Neuronal stem cell (in vitro differentiated cells): ENCODE measurements at places on chromosomes 12 and 14.

GRCh38 chr12:120132054-120132836 is 15.7 kb upstream of the RAB35 start:
- no peak overlapping the region for H3K27ac ChIP-seq
- H3K36me3 ChIP-seq, result peaks cover 73% of the 10 kb centered on the region
- no peaks in the 10 kb centered on the region for H3K4me1 ChIP-seq

- DNase-seq, result no peak
- H3K4me1 ChIP-seq, result peaks cover under 1% of the 10 kb centered on the region
- H3K27me3 ChIP-seq, result peaks cover 12% of the 10 kb centered on the region
- H3K27ac ChIP-seq, result no peak overlapping the region
Measured at GRCh38 chr12:121138284-121138683, 5.6 kb downstream of the P2RX7 start.

GRCh38 chr12:44835641-44836379 is 40.3 kb downstream of the NELL2 start:
- no peaks in the 10 kb centered on the region for H3K36me3 ChIP-seq
- DNase-seq, result no peak
- no peak overlapping the region for H3K4me3 ChIP-seq
- H3K27me3 ChIP-seq, result no peaks in the 10 kb centered on the region
- no peak overlapping the region for H3K27ac ChIP-seq
- H3K4me1 ChIP-seq, result no peaks in the 10 kb centered on the region

- H3K27ac ChIP-seq, result no peak overlapping the region
- no peaks in the 10 kb centered on the region for H3K36me3 ChIP-seq
- no peaks in the 10 kb centered on the region for H3K27me3 ChIP-seq
- no peak overlapping the region for H3K4me3 ChIP-seq
- no peak for DNase-seq
Measured at GRCh38 chr12:55060470-55060869, 40.7 kb downstream of the NEUROD4 start.

GRCh38 chr12:41473441-41473840 is 285.3 kb downstream of the PDZRN4 start:
- no peak overlapping the region for H3K4me3 ChIP-seq
- no peaks in the 10 kb centered on the region for H3K4me1 ChIP-seq
- H3K36me3 ChIP-seq, result no peaks in the 10 kb centered on the region

DNA sequence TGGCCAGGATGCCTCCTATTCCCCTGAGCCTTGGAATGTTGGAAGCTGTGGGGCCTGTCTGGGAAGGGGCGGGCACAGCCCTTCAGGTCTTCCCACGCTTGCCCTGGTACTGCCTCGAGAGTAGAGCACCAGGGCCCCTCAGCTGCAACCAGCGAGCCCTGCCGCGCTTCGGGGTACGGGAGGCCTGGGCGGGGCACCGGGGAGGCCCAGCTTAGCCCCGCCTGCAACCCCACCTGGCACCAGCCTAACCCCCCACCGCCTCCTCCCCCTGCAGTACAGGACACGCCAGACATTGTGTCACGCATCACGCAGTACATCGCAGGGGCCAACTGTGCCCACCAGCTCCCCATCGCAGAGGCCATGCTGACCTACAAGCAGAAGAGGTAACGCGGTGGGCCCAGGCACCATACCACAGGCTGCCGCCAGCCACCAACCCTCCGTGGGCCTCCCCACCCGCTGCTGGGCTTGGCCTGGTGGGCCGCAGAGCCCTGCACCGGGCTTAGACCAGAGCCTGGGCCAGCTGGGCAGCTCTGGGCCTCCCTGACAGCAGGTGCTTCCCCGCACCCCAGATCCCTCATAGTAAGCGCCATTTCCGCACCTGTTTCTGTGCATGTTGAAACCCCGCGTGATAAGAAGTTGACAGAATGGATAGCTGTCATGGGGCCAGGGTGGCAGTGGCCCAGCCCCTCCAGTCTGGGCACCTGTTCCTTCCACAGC is 13.6 kb upstream of the TEX22 start:
- H3K27ac ChIP-seq, result no peak overlapping the region
- peaks cover 67% of the 10 kb centered on the region for H3K36me3 ChIP-seq
- no peaks in the 10 kb centered on the region for H3K27me3 ChIP-seq

DNA sequence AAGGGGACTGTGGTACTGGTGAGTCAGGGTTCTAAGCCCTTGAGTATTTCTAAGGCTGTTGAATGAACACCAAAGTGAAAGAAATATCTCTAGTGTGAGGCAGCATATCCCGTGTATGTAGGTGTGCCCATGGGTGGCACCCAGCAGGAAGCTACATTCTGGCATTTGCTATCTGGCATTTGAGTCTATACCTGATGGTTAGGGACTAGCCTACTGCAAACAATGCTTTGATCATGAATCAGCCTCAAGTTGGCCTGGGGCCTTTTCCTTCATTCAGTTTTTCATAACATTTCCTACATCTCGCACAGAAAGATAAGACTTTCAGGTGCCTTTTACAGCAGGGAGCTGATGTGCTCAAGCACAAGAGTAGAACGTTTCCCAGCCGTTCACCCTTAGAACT is 85.7 kb upstream of the E2F7 start:
- no peak for DNase-seq
- no peak overlapping the region for H3K27ac ChIP-seq
- H3K36me3 ChIP-seq, result no peaks in the 10 kb centered on the region

DNA sequence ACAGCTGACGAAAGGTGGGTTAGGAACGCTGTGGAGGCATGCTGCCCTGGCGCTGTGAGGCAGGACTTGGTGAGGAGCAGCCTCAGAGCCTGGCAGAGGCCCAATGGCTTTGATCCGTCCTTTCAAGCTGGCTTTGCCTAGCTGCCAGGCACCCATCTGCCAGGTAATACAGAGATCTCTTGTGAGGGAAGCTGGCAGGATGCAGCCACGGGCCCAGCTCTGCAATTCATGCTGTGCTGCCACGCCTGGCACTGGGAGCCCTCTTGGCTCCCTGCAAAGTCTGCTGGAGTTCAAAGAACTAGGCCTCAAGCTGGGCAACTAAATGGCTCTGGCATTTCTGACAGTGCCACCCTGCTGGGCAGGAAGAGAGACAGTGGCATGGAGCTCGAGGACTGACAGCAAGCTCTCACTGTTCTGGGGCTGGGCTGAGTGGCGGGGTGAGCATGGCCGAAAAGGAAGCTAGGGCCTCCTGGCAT is 18.7 kb downstream of the IQSEC3 start:
- H3K4me1 ChIP-seq, result no peaks in the 10 kb centered on the region
- no peaks in the 10 kb centered on the region for H3K36me3 ChIP-seq
- no peak for DNase-seq
- no peak overlapping the region for H3K4me3 ChIP-seq
- peaks cover 5% of the 10 kb centered on the region for H3K27me3 ChIP-seq

GRCh38 chr12:97167598-97167997 is 260.5 kb downstream of the NEDD1 start:
- H3K4me1 ChIP-seq, result no peaks in the 10 kb centered on the region
- DNase-seq, result no peak
- no peaks in the 10 kb centered on the region for H3K36me3 ChIP-seq
- no peaks in the 10 kb centered on the region for H3K27me3 ChIP-seq
- no peak overlapping the region for H3K27ac ChIP-seq
- H3K4me3 ChIP-seq, result no peak overlapping the region

DNA sequence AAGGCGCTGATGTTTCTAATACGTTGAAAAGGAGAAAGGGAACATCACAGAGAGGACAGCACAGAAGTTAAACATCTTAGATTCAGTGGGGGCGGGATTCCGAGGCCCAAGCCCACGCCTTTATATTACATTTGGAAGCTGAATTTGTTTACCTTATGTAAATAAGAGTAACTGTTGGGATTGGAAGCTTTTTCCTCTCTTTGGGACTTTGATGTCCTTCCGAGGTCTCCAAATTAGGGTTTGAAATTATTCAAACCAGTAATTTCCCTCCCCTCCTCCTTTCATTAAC is 6.4 kb downstream of the FOXA1 start:
- H3K4me3 ChIP-seq, result peak overlapping the region; percentile 33
- peaks cover 15% of the 10 kb centered on the region for H3K4me1 ChIP-seq
- H3K36me3 ChIP-seq, result no peaks in the 10 kb centered on the region
- peaks cover 98% of the 10 kb centered on the region for H3K27me3 ChIP-seq
- H3K27ac ChIP-seq, result no peak overlapping the region
- DNase-seq, result no peak

DNA sequence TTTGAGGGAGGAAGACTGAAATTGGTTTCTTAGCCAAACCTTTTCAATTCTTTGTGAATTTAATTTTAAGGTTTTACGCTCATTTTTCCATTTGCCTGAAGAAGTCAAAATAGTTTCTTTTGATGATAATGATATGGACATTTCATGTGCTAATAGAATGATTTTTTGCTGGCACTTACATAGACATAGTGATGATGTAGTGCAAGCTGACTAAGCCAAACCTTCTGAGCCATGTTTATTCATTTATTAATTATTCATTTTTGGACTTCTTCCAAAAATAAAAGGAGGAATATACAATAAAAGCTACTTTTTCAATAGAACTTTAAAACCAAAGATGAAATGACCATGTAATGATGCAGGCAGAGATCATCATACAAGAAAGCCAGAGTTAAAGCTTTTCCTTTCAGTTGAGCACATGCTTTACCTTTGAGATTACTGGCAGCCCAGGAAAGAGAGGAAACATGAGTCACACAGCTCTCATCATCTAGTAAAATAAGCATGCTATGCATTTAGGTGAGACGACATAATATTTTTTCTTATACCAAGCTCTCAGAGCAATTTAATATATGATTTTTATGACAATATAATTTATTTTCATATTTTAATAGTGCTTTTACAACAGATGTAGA is 24.8 kb downstream of the KCNA1 start:
- H3K27ac ChIP-seq, result no peak overlapping the region
- no peak for DNase-seq
- H3K36me3 ChIP-seq, result no peaks in the 10 kb centered on the region
- no peaks in the 10 kb centered on the region for H3K4me1 ChIP-seq
- no peaks in the 10 kb centered on the region for H3K27me3 ChIP-seq

DNA sequence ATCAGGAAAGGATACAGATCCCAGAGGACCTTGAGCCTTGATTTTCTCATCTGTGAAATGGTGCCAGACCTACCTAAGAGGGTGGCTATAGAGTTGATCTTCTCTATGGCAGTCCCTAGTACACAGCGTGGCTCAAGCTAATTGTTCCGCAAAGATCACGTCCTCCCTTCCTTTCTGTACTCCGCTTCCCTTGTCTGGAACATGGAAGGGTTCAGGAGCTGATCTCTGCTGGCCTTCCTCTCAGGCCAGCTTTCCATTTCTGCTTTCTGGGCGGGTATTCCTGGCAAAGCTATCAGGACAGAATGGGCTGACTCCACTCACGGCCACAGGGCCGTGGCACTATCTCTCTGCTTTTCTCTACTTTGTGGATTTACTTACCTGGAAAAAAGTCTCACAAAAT is 6.5 kb downstream of the CAMKK2 start:
- H3K4me1 ChIP-seq, result peaks cover 4% of the 10 kb centered on the region
- no peak overlapping the region for H3K4me3 ChIP-seq
- peaks cover 29% of the 10 kb centered on the region for H3K36me3 ChIP-seq
- H3K27me3 ChIP-seq, result no peaks in the 10 kb centered on the region
- H3K27ac ChIP-seq, result no peak overlapping the region

- DNase-seq, result no peak
- H3K4me3 ChIP-seq, result no peak overlapping the region
- H3K36me3 ChIP-seq, result peaks cover 72% of the 10 kb centered on the region
- H3K27me3 ChIP-seq, result no peaks in the 10 kb centered on the region
- no peaks in the 10 kb centered on the region for H3K4me1 ChIP-seq
Measured at GRCh38 chr14:35754671-35755070, 54.4 kb downstream of the RALGAPA1 start.

DNA sequence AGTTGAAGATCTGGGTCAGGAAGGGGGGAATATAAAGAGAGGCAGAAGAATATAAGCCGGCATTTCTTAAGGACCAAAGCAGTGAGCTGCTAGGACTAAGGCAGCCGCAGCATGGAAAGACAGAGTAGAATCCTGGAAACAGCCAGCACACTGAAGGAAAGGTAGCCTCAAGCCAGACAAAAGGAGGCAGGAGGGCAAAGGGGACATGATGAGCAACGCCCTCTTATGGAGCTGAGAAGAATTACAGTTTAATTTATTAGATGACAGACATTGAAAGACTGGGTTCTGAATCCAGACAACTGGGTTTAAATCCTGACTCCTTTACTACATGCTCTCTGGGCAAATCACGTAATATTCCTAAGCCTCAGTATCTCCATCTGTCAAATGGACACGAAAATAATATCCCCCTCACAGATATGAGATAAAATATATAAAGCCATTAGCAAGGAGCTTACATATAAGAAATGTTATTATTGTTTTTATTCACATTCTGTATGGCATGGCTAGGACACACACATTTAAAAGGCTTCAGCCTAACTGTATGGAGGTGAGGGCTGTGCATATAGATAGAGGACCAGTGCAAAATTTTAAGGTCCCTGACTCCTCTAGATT is 8.1 kb upstream of the PCED1B start:
- H3K27me3 ChIP-seq, result no peaks in the 10 kb centered on the region
- DNase-seq, result peak; percentile 35
- no peak overlapping the region for H3K4me3 ChIP-seq

- no peaks in the 10 kb centered on the region for H3K4me1 ChIP-seq
- no peaks in the 10 kb centered on the region for H3K27me3 ChIP-seq
- H3K36me3 ChIP-seq, result no peaks in the 10 kb centered on the region
Measured at GRCh38 chr12:121955258-121956237, 37.2 kb downstream of the CFAP251 start.

DNA sequence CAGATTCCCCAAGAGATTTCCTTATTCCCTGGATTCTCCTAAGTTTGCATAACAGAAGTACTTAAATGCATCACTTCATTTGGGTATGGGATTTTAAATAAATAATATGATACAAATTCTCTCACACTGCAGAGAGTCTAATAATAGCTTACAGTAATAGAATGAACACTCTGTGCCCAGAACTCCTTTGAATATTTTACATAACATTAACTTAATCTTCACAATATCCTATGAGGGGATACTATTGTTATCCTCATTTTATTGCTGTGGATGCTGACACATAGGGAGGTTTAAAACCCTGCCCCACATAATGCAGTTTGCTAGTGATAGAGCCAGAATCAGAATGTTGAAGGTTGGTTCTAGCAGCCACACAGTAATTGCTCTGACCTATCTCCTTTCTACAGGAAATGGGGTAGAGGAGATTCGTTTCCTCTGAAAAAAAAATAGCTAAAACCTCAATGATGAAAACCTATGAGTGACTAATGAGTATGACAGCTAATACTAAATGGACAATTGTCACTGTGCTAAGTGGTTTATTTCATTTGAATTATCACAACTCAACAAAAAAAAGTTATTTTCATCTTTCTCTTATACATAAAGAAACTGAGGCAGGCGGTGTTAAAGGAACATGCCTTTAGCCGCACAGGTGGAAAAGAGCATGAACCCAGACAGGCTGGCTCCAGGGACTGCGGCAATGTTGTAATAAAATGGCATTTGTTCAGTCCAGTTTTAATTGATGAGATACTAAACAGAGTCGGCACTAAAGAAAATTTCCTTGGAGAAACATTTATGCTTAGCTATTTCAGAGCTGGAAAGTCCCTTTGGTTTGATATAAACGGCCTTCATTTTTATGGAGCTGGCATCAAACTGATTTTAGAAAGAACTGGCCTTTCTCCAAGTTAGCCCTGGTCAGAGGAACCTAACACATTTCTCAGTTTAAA is 880.9 kb downstream of the NRXN3 start:
- no peaks in the 10 kb centered on the region for H3K36me3 ChIP-seq
- no peaks in the 10 kb centered on the region for H3K27me3 ChIP-seq
- DNase-seq, result no peak
- H3K27ac ChIP-seq, result no peak overlapping the region
- no peak overlapping the region for H3K4me3 ChIP-seq
